ENCODE measurements at places on chromosomes 3 and 15.
A peak's percentile ranks its signal among the peaks of the same experiment; 100 is the strongest.

DNA sequence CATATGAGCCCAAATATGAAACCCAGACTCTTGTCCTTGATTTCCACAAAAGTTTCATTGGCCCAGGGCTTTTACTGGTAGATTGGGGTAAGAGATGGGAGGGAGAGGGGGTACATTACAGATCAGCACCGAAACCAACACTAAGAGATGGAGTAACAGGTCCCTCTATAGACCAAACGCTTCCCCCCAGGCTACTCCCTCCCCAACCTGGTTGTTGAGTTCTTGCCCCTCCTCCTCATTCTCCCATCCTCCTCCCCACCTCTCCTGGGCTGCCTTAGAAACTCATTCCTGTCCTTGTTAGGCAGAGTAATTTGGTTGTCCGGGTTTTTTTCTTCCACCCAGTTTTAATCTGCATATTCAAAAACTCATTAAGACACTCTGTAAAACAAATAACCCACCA lies 74.1 kb downstream of the MESD start:
- no peak for DNase-seq

GRCh38 chr3:78907367-78907766 lies 860.4 kb downstream of the ROBO1 start:
- no peak for DNase-seq

GRCh38 chr15:70339571-70340493 lies 242.1 kb upstream of the TLE3 start:
- no peak for DNase-seq

GRCh38 chr15:81484086-81484955 lies 110.3 kb upstream of the TMC3 start:
- DNase-seq: no peak

DNA sequence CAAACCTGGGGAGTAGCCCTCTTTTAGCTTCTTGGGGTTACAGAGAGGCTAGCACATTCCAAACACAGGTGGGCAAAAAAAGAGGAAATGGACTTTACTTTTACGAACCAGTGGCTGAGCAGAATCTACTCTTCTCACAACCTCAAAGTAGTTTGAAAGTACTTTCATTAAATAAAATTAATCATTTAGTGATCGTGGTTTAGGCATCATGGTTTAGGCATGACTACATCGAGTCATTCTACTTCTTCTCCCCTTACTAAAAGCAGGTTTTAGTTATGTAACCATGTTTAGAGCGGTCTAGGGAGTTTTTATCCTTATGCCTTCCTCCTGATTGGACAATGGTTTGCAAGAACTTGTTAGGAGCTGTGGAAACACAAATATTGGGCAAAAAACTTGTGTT lies 2.5 kb upstream of the GREM1 start:
- no peak for DNase-seq

DNA sequence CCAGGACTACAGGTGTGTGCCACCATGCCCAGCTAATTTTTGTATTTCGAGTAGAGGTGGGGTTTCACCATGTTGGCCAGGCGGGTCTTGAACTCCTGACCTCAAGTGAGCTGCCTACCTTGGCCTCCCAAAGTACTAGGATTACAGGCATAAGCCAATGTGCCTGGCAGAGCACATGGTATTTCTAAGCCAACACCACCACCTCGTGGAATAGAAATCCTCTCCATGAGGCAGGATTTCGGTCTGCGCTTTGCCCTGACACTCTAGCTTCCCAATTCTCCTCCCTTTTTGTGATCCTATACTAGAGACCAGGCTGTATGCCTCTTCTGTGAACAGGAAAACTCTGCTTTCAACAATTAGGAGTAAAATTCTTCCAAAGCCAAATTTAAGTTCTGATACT lies 372.2 kb downstream of the VGLL3 start:
- no peak for DNase-seq

- DNase-seq: peak; percentile 18
These were observed 631 bp downstream of the UBR1 start for GRCh38 chr15:43105077-43105736.

DNA sequence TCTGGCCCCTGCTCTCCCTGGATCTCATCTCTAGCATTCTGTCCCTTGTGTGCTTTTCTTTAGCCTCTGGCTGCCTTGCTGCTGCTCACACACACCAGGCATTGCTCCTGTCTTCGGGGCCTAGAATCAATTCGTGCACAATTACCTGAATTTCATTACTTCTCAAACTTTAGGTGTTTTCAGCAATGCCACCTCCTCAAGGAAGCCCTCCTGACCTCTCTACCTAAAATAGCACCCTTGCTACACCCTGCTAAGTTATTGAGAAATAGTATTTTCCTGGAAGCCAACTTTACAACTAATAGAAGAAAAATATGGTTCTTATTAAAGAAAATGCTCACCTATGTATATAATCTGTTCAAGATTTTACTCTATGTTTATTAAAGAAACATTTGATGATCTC lies 40.4 kb downstream of the CP start:
- DNase-seq: no peak

GRCh38 chr15:80582816-80583423 lies 112.2 kb upstream of the ABHD17C start:
- no peak for DNase-seq

DNA sequence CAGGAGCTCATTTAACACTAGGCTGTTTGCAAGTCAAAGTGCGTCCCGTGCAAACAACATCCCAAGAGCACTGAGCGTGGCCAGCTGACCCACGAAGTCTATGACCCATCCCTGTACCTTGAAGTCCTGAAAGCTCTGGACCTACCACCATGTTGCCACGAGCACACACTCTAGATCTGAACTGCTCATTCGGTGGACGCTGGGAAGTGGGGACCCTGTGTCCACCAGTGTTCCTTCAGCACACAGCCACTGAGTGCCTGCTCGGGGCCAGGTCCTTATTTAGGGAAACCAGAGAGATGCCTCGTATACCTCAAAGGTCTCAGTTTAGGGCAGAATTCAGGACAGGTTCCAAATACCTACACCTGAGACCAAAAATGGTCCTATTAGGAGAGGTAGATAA lies 236.9 kb downstream of the XXYLT1 start:
- no peak for DNase-seq

DNA sequence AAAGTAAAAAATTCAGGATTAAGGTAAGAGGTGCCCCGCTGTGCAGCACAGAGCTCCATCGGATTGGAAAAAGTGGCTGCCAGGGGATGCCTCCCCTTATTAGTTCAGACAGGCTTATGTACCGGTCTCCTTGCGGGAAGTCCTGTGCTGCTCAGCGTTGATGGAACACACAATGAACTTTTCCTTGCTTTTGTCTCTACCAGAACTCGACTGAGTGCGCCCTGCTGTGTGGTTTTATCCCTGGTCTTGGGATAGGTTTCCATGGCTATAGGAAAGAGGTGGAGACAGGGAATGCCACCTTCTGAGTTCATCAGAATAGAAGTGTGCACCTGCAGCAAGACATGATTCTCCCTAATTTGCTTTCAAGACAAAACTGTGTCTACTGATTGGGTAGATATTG lies 745.9 kb upstream of the CFAP20DC start:
- no peak for DNase-seq

GRCh38 chr3:106381939-106382335 lies 513.1 kb upstream of the CBLB start:
- no peak for DNase-seq

DNA sequence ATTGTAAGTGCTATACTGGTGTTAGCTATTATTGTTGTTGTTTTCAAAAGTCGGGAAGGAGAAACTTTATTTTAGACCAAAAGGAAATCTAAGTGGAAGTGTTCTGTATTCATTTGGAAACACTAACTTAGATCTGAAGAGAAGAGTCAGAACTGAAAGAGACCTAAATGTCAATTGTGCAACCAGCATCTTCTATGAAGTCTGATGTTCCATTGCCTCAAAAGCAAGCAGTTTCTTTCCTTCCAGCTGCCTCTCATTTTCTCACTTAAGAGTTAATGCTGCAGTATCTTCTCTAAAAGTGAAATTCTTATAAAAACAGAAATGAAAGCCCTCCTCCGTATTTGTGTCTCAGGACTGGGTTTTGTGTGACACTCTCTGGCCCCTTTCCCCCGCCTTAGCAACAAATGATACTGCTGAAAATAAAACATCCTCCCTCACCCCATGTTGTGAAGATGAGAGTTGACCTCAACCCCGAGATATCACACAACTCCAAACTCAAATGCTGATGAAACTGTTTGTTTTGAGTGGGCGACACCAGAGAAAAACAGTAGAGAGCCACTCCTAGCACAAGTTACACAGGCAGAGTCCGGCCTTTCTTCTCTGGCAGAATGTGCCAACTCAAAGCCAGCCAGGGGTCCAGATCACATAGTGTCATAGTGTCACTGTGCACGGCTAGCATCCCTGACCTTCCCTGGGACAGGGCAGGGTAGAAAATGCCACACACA lies 48.9 kb downstream of the GLDN start:
- no peak for DNase-seq

DNA sequence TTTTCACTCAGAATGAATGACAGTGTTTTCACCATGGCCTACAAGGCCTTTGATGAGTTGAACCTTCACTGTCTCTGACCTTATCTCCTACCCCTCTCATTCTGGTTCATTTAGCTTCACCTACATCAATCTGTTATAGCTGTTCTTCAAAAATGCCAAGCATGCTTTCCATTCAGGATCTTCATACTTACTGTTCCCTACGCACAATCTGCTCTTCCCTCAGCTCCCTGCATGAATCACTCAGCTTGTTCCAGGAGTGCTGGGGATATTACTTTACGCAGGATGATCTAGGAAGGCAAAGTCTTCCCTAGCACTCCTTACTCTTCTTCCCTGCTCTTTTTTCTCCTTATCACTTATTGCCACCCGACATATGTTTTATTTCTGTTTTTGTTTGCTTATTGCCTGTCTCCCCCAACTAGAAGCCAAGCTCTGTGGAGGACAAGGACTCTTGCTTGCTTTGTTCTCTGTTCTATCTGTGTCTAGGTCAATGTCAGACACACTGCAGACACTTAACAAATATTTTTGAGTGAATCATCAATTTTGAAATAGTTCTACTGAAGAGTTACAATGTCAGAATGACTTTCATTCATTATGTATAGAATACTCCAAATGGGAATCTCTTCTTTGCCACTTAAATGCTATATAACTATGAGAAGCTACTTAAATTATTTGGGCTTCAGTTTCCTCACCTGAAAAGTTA lies 238.3 kb upstream of the FEZF2 start:
- DNase-seq: no peak

DNA sequence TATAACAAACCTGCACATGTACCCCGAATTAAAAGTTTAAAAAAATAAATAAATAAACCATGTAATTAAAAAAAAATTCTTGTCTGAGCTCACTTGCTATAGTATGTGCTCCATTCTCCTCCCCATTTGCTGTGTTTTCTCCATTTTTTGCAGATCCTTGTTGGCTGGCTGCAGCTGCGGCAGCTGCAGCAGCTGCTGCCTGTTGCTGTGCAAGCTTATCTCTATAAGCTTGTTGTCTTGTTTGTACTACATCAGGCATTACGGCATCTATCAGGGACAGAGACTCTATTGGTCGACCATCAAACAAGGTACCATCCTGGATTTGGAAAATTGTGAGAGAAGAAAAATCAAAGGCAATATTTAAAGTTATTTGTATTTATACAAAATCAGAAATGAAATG lies 145.9 kb downstream of the TBL1XR1 start:
- no peak for DNase-seq

- DNase-seq: no peak
These were observed 119.6 kb upstream of the EPHA3 start for GRCh38 chr3:88987776-88988175.

DNA sequence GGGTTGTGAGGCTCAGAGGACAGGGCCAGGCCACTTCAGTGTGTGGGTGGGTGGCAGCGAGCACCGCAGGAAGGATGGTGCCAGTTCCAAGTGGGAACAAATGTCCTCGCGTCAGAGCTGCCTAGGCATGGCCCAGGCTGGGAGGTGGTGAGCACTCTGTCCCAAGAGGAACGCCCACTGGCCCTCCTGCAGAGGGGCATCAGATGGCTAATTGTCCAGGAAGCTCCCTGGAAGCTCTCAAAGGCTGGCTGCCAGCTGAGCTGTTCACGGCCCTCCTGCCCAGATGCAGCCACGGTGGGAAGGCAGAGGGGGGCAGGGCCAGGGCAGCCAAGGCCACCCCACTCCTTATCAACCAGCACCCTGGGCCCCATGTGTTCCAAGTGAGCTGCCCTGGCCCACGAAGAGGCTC lies 55.2 kb downstream of the IQSEC1 start:
- DNase-seq: no peak

- no peak for DNase-seq
These were observed 30.6 kb upstream of the CERS3 start for GRCh38 chr15:100559330-100559729.

- DNase-seq: no peak
These were observed 2.8 kb downstream of the LOXL1 start for GRCh38 chr15:73928971-73929627.

GRCh38 chr15:81257435-81257834 lies 60.8 kb downstream of the IL16 start:
- DNase-seq: no peak

DNA sequence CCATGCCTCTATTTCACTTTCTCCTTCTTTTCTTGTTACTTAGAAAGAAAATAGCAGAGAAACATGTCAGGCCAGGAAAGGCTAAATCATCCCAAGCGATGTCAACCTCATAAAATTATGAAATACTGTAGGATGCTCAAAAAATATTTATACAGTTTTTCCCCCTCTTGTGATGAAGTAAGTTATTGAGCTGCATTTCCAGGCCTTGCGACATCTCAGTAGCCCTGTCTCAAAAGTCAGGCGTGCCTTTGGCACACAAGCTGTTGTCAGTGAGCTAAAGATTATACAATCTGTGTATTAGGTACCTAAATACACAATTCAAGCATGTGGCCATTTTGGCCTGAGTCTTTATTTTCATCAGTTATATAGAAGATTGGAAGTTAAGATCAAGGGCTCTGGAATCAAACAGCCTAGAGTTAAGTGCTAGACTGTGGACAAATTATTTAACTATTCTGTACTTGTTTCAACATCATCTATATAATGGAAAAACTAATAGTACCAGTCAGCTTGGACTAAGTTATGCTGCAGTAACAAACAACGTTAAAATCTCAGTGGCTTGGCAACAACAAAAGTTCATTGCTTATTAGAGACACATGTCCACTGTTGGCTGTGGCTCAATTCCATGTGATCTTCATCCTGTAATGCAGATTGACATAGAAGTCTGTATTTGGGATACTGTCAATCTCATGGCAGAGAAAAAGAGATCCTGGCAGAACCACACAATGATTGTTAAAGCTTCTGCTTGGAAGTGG lies 406.4 kb upstream of the PROK2 start:
- DNase-seq: no peak

DNA sequence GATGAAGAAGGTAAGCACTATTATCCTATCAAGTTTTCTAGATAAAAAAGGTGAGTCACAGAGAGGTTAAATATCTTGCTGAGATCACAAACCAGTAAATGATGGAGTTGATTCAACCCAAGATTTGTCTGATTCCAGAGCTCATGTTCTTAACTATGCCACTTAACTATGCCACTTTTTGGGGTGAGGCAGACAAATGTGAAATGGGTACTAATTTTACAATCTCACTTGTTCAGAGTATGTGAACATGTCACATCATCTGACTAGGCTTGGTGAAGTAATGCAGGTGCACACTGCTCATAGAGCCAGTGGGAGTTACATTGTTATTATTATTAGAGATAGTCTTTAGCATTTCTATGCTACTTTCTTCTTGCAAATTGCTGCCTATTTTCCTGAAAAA lies 2.0 kb downstream of the DRD3 start:
- no peak for DNase-seq
